ENCODE measurements at places on chromosomes 1 and 21. TPM values are rescaled to one million over a fixed set of nuclear protein-coding genes. Genes with fewer than 3 reads are reported as not detected.

The SPATA46 gene
- not detected for total RNA-seq

The DPYD gene
- total RNA-seq: 42.1 TPM

The MYOG gene
- not detected for total RNA-seq

The SHE gene
- 56.0 TPM for total RNA-seq

The CELA3B gene
- not detected for total RNA-seq

The OVAAL gene
- total RNA-seq: not detected

All from thyroid gland (tissue), 4 donors.